MG63 (cell line): ENCODE measurements at places on chromosomes 3 and 15. TPM values are rescaled to one million over a fixed set of nuclear protein-coding genes. Genes with fewer than 3 reads are reported as not detected.
A peak's percentile ranks its signal among the peaks of the same experiment; 100 is the strongest.

GRCh38 chr3:16461463-16462245 lies 51.8 kb downstream of the RFTN1 start:
- no peak for DNase-seq

DNA sequence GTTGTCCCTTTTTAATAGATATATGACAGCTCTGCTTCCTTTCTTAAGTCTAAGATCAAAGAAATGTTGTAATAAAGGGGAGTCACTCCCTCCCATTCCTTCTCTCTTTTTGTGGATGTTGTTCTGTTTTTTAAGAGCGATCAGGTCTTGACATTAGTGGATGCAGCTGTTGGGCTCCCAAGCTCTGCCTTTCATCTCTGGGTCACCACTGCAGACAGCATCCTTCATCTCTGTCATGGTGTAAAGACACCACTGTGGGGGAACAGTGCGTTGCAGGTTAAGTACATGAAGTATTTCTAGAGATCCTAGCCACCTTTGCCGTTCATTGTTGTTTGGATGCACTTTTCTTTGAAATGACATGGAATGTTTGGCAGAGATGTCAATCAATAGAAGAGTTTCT lies 17.7 kb downstream of the FNDC3B start:
- DNase-seq = no peak

DNA sequence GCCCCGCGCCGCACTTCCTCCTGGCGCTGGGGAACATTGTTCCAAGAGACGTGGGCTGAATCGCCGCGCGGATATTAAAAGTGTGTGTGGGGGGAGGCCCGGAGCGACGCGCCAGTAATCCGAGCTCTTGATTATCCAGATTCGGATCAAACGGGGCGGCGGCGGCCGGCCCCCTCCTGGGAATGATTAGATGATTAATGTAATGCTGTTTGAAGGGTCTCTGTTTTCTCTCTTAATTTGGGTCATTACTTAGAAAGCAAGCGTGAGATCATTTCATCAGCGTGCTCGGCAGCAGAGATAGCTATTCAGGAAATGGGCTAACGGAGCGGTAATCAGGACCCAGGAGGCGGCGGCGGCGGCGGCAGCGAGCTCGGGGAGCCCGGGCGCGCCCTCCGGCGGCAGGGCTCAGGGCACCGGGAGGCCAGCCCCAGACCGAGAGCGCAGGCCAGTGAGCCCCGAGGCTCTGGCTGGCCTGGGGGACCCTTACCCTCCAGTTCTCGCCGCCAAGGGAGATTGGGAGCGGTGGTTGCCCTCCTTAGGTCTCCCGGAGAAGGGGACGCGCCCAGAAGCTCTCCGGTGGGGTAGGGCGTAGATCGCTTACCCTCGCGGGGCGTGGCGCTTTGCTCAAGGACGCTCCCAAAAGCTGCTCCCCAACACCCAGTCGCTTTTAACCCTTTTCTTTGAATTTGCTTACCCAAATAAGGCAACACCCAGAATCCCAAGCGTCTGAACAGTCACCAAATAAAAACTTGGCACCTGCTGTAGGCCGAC lies 4.5 kb downstream of the FEZF2 start:
- no peak for DNase-seq

GRCh38 chr3:145951441-145951840 lies 209.5 kb downstream of the PLOD2 start:
- DNase-seq = no peak

DNA sequence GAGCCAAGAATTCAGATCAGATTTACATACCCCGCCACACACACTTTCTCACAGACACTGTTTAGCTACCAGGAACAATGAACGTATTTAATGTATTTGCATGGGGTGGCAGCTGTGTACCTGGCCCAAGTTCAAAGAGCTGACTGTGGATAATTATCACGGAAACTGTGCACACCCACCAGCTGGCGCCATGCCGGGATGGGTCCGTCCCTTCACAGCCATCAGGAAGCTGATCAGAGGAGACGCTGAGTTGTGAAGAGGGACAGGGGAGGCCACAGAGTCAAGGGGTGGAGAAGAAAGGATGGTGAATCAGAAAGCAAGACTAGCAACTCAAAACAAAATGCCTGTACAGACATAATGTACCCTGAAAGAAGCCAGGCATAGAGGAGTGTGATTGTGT lies 13.1 kb upstream of the PLA2G4D start:
- DNase-seq = peak; percentile 9

DNA sequence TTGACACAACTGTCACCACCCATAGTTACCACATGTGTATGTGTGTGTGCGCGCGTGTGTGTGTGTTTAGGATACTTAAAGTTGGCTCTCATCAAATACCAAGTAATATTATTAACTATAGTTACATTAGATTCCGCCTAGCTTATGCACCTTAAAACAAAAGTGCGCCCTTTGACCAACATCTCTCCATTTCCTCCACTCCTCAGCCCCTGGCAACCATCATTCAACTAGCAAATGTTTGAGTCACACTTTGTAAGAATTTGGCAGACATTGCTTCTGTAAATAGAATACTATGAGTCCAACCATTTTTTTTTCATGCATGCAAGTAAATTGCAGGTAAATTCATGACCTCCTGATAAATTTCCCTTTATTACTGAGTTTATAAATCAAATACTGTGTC lies 169.3 kb downstream of the GBE1 start:
- peak; percentile 26 for DNase-seq

DNA sequence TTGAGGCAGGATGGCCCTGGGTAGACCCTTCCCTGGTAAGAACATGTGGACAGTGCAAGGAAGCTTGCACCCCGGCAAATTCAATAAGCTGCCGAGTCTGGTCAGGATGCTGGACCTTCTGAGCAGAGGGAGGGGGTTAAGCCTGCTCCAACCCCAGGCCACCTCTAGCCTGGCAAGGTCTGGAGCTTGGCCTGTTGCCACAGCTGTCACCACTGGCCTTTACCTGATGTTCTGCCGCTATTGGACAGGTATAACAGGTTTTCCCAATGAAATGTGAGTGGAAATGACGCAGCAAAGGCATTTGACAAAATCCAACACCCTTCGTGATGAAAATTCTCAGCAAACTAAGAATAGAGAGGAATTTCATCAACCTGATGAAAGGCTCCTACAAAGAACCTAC lies 699 bp upstream of the MESP1 start:
- DNase-seq = no peak

DNA sequence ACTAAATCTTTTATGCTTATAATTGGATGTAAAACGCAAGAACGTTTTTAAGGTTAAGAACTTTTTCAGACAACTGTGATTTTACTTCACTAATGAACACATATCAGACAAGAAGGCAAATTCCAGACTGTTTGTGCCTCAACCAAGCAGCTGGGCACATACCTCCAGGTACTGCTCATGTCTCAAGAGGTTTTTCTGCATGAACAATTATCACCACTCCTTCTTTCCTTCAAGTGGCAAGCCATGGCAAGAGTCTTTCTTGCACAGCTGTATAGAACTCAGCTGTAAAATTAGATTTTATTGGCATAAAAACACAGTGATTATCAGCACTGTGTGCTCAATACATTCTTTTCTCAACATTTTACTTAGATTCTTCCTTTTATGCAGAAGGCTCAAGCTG lies 64.3 kb downstream of the FNDC3B start:
- DNase-seq = peak; percentile 32

- DNase-seq = no peak
These were observed 139.0 kb upstream of the LIPC start for GRCh38 chr15:58292751-58293175.

GRCh38 chr3:179673523-179673922 lies 20.7 kb downstream of the USP13 start:
- no peak for DNase-seq

DNA sequence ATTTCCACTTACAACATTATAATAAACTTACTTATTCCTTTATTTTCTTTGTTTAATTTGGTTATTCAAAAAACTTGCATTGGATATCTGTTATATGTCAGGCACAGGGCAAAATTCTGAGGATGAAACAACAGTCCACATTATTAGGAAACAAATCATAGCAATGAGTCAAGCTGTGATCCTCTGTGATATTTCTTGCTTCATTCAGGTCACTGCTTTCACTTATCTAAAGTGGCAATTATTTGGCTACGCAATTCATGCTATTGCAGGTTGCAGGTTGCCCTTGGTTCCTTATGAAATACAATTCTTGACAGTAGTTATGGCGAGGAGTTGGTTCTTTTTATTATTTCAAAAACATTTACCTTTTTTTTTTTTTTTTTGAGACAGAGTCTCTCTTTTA lies 66.4 kb upstream of the CNTN6 start:
- no peak for DNase-seq

DNA sequence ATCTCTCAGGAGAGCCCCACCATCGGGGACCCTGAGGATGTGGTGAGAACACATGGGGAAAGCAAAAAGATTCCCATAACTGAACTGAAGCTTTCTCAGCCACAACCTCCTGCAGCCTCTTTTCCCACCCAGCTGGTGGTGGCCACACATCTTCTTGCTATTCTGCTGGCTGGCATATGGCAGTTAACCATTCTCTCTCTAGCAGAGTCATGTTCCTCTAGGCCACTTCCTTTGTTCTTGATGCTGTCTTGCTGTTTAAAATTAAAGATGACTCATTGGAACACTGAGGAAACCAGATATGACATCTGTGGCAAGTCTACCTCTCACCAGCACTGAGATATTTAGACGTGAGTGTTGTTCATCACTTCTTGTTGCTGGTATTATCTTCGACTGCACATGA lies 180.3 kb upstream of the ROBO2 start:
- DNase-seq = no peak

- no peak for DNase-seq
These were observed 763 bp upstream of the TRNT1 start for GRCh38 chr3:3125977-3126376.

DNA sequence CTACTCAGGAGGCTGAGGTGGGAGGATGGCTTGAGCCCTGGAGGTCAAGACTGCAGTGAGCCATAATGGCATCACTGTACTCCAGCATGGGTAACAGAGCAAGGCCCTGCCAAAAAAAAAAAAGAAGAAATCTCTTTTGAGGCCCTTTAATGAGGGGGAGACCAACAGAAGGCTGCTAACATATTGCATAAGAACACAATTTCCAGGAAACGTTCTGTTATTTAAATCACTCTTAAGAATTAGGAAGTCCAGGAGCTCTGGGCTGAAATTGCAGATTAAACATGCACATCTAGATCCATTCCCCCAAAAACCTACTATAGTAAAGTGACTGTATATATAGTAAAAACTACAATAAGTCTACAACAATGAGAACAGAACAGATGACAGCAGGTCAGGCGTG lies 16.1 kb upstream of the BLM start:
- no peak for DNase-seq

- peak; percentile 7 for DNase-seq
These were observed 12.7 kb upstream of the CFAP91 start for GRCh38 chr3:119690043-119690656.

GRCh38 chr15:77487469-77487842 lies 66.8 kb downstream of the HMG20A start:
- no peak for DNase-seq

GRCh38 chr3:168806871-168807270 lies 711.1 kb upstream of the GOLIM4 start:
- no peak for DNase-seq

DNA sequence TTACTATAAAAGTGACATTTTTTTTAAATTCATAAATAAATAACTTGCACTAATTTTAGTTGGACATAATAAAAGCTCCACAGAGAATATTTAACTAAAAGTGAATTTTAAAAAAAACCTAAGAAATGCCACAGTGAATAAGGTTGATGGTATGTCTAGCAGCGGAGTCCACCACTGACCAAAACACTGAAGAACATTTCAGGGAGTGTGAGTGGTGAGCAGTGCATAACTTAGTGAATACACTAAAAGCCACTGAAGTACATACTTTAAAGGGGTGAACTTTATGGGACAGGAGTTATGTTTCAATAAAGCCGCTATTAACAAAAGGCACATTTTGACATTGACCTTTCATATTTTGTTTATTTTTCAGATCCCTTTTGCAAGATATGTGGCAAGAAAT lies 32.3 kb downstream of the SRP14 start:
- no peak for DNase-seq

GRCh38 chr3:128554100-128554464 lies 61.1 kb upstream of the GATA2 start:
- peak; percentile 58 for DNase-seq

GRCh38 chr15:35349916-35350315 lies 196.0 kb downstream of the DPH6 start:
- no peak for DNase-seq

DNA sequence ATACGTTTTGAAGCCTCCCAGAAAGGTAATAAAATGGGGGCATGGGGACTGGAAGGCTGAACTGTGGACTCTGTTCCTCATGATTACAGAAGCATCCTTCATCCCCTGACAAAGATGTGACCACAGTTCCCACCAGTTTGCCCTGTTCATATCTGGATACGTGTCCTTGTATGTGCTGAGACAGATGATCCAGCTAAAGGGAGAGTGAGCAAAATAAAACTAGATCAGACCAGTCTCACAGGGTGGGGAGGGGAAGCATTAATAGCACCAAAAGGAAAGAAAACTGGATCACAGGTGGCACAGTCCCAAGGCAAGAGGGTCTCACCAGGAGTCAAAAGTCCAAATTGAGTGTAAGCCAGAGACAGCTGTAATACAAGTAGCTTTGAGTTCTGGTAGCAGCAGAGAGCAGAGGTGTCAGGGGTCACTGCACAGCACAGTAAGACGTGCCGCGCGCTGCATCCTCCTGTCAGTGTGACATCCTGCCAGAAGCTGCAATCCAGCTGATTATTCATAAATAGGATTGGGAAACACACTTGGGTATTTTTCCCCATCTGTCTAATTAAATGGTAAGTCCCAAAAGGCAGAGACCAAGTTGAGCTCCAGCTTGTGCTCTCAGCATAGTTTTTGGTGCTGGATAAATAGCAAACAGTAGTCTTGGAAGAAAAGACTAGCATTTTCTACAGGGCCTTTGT lies 560.0 kb upstream of the CFAP20DC start:
- no peak for DNase-seq

DNA sequence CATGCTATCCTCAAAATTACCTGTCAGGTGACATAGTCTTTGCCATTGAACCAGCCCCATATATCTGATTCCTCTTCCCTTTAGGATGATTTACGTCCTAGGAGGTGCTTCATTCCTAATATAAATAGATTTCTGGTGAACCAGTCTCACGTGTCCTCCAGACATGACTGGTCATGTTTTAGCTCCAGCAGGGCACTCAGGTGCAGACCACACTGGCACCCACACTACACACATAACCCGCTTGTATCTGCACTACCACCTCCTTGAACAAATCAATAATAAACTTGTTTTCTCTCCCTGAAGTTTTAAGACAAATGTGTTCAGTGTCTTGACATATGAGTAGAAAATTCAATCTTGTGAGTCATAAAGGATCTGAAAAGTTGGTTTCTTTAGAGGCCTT lies 155.5 kb downstream of the GOLIM4 start:
- no peak for DNase-seq

DNA sequence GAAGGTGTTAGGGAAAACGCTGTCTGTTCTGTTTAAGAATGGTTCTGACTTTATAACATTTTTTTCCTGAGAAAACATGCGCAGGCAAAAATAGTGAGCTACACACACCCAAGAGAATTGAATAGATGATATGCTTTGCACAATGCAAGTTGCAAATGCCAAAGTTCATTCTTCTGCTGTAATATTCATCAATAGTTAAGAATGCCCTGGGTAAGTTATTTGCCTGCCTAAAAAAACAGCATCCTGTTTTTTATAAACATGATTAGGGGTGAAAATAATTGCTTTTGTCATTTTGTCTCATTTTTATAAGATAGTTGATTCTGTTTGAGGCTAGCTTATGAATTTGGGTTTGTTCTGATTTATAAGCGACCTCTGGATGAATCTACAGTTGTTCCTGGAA lies 99.4 kb downstream of the DTWD1 start:
- DNase-seq = no peak

LTK gene
- total RNA-seq = not detected in 2 replicates

CYP1A2 gene
- total RNA-seq = 0.23 TPM in 1 of 2 replicates, not detected in the other

ITGB5 gene
- 115 and 121 TPM in 2 replicates for total RNA-seq

CHSY1 gene
- 9.5 and 11.0 TPM in 2 replicates for total RNA-seq

P2RY12 gene
- total RNA-seq = not detected in 2 replicates

CAPN3 gene
- not detected in 2 replicates for total RNA-seq

CLRN1 gene
- total RNA-seq = not detected in 2 replicates

RASGRP1 gene
- not detected in 2 replicates for total RNA-seq
